ENCODE measurements at places on chromosomes 2 and 18.

- DNase-seq: no peak
Measured at GRCh38 chr18:23822590-23823385, 133.5 kb downstream of the LAMA3 start.

GRCh38 chr2:39433586-39434195 is 3.4 kb downstream of the MAP4K3 start:
- DNase-seq: no peak

- no peak for DNase-seq
Measured at GRCh38 chr2:178999476-178999875, 50.5 kb downstream of the CCDC141 start.

- DNase-seq: no peak
Measured at GRCh38 chr2:1222056-1222455, 191.2 kb upstream of the TPO start.

GRCh38 chr18:76633588-76634269 is 138.7 kb upstream of the ZNF516 start:
- no peak for DNase-seq
